Germinal center (tissue), 1 donor: ENCODE measurements at places on chromosomes 3 and 15.
A peak's percentile ranks its signal among the peaks of the same experiment; 100 is the strongest.

DNA sequence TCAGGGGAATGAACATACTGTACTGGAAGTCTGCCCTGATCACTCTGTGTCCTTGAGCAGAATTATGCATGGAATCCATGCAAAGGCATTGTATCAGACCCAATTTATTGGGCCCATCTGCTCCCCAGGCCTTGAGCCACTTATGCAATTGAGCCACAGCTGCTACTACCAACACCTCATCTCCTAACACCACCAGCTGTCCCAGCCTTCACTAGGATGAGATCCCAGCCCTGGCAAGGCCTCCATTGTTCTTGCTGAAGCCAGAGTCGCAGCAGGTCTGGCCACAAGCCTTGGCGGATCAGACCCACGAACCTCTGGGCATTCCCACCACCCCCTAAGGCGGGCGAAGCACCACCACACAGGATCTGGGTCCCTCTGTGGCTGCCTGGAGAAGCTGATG, 9.2 kb upstream of the NME9 start:
- no peak for DNase-seq

GRCh38 chr15:82113106-82113715, 67.4 kb upstream of the MEX3B start:
- no peak for DNase-seq

DNA sequence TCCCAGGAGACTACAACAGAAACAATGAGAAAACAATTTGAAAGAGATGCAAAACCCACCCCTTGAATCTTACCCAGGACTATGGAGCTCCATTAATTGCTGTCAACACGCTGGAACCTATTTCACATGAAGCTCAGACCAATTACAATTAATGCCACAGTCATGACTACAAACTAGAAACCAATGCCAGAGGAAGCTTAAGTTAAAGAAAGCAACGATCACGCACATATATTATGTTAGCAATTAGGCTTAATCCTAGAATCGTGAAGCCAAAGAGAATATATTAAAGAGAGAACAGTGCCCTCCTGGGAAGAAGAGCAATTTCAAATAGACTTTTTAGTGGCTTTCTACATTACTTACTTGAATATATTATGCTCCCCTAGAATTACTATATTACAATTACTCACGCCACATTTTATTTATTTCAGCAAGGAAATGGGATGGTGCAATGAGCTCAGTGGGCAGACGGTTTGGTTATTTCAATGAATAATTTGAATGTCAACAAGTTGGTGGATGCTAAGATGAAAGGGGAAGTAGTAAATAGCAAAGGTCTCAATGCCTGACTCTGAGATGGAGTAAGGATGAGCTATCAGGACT, 125.5 kb downstream of the GREM1 start:
- DNase-seq = peak; percentile 9

DNA sequence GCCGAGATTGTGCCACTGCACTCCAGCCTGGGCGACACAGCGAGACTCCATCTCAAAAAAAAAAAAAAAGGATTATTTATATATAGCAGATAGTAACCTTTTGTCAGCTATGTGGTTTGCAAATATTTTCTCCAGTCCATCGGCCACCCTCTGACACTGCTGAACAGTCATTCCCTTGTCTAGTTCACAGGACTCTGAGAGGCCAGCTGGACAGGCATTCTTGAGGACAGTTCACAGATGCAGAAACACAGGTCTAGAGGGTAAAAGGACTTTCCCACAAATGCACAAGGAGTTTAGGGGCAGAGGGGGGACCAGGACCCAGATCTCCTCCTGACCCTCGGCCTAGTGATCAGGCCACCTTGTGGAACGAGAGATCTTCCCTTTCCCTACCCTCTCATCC, 7.5 kb upstream of the TMEM40 start:
- no peak for DNase-seq

- DNase-seq = no peak
Measured at GRCh38 chr15:81357180-81357686, 16.8 kb downstream of the TMC3 start.

DNA sequence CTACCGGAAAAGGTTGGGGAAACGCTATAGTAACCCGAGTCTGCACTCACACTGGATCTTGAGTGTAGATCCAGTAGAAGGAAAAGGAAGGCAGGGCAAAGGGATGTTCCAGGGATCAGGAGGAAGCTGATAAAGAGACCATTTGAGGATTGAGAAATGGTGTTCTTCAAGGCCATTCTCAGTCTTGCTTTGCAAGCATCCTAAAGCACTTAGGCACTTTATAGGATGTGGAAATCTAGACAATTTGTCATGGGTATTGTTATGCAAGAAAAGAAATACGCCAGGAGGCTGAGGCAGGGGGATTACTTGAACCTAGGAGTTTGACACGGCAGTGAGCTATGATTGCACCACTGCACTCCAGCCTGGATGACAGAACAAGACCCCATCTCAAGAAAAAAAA, 13.2 kb upstream of the SCAMP5 start:
- DNase-seq = no peak
